ENCODE measurements at places on chromosomes 1 and 21.

GRCh38 chr1:24970399-24970753 is 40.3 kb upstream of the RUNX3 start:
- DNase-seq, result no peak

GRCh38 chr1:224644553-224645154 is 28.5 kb downstream of the CNIH3 start:
- peak; percentile 54 for DNase-seq

DNA sequence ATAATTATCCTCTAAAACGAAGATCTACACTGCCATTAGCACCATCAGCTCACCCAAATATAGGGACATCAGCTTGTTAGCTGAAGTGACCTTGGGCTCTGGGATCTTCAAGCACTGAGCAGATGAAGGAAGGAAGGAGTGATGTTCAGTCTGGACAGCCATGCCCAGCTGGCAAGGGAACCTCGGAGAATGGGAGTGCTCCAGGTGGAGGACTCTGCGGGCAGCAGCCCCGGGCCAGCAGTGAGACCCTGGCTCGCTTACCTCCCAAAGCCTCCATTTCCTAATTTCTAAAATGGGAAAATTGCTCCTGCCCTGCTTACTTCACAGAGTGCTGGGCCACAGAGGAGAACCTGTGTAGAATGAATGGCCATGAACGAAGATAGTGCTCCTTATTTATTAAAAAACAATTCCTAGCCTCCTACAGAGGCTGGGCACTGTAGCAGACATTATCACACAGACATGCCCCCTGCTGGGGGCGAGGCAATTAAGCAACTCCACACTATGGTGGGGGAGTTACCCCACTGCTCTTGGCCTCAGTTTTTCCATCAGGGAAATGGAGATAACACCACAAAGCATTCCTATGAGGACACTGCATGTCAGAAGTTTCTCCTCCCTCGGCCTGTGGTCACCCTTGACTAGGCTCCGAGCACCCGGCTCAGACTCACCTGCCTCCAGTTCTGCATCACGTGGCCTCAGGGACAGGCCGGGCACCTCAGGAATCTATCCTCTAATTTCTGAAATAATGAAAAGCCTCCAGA is 117.6 kb downstream of the KCNN3 start:
- DNase-seq, result no peak

DNA sequence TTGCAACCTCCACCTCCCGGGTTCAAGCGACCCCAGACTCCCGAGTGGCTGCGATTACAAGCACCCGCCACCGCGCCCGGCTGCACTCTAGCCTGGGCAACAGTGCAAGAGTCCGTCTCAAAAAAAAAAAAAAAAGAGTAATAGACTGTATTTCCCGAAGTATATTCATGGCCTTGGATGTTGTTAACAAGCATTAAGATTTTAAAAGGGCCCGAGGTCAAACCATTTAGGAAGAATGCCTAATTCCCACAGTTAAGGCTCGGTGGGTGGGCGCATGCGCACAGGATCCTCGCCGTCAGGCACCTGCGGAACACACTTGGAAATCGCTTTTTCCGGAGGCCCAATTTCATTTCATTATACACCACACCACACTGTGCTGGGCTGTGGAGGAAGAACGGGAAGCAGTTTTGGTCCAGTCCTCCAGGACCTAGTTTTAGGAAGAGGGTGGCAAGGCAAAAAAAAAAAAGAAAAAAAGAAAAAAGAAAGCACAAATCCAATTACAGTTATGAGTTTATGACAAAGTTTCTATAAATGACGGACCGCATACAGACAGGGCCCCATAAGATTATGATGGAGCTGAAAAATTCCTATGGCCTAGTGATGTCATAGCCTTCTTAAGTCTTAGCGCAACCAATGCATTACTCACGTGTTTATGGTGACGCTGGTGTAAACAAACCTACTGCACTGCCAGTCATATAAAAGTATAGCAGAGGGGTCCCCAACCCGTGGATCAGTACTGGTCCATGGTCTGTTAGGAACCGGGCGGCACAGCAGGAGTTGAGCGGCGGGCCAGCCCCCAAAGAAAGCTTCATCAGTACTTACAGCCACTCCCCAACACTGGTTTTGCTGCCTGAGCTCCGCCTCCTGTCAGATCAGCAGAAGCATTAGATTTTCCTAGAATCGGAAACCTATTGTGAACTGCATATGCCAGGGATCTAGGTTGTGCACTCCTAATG is 38.2 kb downstream of the H3-3A start:
- peak; percentile 61 for DNase-seq

DNA sequence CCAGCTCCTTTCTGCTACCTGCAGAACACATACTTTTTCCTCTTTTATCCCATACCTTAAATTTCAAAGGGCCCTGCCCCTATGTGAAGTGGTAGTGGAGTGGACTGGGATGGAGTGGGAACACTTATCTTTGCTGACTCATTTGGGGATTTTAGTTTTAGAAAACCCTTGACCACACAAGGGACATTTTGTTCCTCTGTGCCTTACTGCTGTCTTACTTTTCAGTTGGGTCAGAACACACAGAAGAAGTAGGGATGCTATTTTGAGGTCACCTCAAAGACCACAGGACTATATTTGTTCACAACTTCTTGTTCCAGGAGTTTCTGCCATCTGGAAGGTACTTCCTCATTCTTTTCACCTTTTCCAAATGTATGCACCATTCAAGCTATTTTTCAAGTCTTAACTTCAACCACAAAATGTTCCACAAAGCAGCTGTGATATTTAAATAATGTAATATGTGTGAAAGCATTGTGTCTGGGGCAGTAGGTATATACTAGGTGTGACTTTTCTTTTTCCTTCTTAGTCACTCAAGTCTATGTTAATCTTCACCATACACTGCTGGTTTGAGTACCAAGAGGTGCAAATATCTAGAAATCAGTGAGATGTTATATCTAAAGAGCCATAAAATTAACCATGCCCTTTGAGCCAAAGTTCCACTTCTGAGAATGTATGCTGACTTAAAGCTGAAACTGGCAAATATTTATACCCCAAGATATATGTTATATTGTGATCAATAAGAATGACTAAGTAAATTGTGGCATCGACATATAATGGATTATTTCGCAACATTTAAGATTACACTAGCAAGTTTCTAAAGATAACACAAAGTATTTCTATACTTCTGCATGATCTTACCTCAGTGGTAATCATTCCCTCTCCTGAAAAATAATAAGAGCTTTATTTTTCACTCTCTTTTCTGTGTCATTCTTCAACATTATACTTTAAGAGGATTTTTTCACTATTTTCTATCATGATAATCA is 308.5 kb downstream of the MRPL39 start:
- DNase-seq, result no peak

DNA sequence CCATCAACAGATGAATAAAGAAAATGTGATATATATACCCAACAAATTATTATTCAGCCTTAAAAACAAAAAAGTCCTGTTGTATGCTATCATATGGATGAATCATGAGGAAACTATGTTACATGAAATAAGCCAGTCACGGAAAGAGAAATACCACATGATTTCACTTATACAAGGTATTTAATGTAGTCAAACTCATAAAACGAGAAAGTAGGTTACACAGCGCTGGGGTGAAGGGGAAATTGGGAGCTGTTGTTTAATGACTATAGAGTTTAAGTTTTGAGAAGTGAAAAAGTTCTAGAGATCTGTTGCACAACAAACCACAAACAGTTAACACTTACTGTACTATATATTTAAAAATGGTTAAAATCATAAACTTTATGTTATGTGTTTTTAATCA is 58.5 kb downstream of the SLC25A24 start:
- no peak for DNase-seq
